ENCODE measurements at places on chromosomes 12 and 14. TPM values are rescaled to one million over a fixed set of nuclear protein-coding genes. Genes with fewer than 3 reads are reported as not detected.
A peak's percentile ranks its signal among the peaks of the same experiment; 100 is the strongest.

The PPM1H gene
- polyA plus RNA-seq, result 12.1 TPM

GRCh38 chr12:646442-647384 is 16.5 kb downstream of the NINJ2 start:
- DNase-seq, result no peak

DNA sequence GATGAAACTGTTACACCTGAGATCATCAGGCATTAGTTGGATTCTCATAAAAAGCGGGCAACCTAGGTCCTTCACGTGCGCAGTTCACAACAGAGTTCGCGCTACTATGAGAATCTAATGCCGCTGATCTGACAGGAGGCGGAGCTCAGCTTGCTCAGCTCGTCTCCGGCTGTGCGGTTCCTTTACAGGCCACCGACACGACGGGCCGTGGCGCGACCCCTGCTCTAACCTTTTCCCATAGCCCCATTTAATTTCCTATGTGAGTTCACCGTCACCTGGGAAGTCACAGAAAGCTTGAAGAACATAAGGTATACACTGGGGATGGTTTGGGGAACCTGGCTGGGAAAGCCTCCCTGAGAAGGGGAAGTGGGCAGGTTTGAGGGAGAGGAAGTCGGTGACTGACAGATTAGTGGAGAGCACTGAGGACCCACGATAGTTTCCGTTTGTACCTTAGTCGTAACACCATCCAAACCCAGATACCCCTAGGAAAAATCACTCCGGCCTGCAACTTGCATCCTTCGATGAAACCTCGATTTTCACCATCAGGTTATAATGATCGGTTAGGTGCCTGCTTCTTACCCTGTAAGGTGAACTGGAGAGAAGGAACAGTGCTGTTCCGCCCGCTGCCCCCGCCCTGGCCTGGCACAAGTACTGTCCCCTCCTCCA is 2.8 kb upstream of the AAAS start:
- peak; percentile 49 for DNase-seq

The FOXN4 gene
- polyA plus RNA-seq, result 1.5 TPM

DNA sequence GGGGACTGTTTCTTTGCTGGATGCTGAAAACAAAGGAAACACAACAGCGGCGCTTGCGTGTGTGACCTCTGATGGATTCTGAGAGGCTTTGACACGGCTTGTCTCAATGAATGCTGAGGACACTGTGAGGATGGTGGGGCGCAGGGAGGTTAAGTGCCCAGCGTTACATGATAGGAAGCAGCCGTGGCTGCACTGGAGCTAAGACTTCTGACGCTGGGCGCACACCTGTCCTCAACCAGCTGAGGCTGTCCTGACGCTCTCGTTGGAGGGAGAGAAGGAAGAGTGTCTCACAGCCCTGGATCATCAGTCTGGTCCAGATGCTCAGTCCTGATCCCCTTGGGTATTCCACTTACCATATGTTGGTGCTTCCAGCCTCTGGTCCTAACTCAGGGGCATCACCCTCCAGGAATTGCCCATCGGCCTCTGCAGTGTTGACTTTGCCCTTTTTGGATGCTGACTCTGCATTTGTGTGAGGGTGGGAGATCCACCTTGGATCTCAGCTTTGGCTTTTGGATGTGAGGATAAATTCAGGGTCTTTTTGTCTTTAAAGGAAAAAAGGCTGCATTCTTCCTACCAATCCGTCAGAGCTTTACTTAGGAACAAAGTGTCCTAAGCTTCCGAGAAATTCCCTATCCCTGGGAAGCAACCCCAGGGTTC is 125.2 kb downstream of the ZNF664 start:
- DNase-seq, result no peak

The KITLG gene
- polyA plus RNA-seq, result 39.7 TPM

DNA sequence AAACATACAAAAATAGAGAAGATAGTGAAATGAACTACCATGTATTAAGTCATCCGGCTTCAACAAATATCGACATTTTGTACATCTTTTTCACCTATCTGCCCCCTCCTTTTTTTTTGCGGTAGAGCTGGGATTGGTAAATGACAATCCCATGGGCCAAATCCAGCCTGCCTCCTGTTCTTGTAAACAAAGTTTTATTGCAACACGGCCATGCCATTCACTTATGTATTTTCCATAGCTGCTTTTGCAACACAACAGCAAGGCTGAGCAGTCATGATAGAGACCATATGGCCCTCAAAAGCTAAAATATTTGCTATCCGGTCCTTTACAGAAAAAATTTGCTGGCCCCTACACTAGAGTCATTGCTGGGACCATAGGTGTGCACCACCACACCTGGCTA is 58.1 kb upstream of the PLEKHG3 start:
- no peak for DNase-seq

The MDM2 gene
- 118 TPM for polyA plus RNA-seq

The CLEC4D gene
- 0.26 TPM for polyA plus RNA-seq

DNA sequence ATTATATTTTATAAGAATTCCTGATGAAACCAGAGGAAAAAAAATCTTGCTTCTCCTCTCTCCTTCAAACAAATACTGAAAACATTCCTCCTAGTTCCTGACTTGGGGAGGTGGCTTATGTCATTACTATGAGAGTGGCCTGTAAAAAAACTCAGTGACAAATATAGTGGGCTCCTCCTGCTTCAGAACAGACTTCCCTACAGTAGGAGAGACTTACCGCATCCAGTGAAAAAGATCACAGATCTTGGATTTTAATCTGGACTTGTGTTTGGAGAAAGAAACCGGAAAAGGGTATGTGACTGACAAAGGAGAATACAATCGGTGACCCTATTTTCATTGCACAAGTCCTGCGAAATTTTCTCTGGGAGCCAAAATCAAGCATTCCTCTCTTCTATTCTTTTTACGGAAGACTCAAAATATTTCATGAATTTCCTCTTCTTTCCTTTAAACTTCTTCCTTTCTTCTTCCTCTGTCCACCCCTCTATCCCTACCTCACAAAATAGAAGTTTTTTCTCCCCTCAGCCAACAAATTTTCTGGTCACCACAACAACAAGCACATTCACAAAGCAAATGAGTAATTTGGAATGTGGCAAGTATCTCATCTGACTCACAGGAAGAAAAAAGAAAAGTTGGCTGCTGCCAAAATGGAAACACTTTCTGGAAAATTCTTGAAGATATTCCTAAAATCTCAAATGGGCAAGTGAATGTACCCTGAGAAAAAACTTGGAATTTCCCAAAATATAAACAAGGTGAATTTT is 185.1 kb upstream of the CDKN3 start:
- no peak for DNase-seq

The PLEK2 gene
- 5.1 TPM for polyA plus RNA-seq

DNA sequence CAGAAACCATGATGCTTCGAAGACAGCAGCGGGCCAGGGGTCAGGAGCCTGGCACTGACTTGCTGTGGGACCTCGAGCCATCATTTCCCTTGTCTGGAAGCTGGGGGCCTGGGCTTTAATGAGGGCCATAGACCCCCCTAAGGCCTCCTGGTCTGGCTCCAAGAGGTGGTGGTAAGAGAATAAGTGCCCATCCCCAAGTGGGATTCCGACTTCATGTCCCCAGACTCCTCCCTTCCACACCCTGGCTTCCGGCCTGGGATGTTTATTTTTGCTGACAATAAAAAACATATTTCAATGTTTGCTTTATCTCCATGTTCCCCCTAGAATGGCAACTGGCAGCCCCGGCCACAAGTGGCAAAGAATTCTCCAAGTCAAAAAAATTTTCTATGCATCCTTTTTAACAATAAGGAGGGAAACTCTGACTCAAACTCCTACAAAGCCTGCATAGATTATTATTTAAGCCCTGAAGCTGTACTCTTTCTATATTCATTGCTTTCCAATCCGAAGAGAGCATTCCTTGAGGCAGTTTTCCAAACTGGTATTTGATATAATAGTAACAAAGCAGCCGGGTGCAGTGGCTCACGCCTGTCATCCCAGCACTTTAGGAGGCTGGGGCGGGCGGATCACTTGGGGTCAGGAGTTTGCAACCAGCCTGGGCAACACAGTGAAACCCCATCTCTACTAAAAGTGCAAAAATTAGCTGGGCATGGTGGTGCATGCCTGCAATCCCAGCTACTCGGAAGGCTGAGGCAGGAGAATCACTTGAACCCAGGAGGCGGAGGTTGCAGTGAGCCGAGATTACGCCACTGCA is 84.0 kb downstream of the ITPK1 start:
- no peak for DNase-seq

- DNase-seq, result no peak
These were observed 83.4 kb downstream of the PDE3A start for GRCh38 chr12:20451761-20452160.

The STYK1 gene
- polyA plus RNA-seq, result 0.66 TPM

The GPR68 gene
- 1.3 TPM for polyA plus RNA-seq

DNA sequence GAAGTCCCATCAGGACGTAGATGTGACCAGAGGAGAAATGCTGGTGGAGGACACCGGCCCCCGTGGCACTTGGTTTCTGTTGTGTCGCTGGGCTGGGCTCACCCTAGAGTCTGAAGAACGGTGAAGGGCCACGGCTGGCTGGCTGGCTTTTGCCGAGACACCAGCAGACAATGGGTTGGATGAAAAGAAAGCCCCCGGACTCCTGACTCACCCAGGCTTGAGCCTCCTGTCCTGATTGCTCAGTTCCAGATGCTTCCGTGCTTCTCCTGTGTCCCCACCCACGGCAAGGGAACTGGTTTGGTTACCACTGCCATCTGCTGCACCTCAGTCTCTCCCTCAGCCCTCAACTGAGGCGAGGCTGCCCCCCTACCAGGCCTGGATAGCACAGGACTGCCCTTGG is 10.4 kb upstream of the ENDOU start:
- DNase-seq, result no peak

- DNase-seq, result no peak
These were observed 906 bp downstream of the MARK3 start for GRCh38 chr14:103385929-103386712.

The DIO3 gene
- 0.34 TPM for polyA plus RNA-seq

The KLHL33 gene
- 0.21 TPM for polyA plus RNA-seq

Data from left lung (tissue), 14 donors.